NCI-H1417 (cell line): ENCODE measurements at places on chromosomes 3 and 15.

GRCh38 chr15:45611305-45611704 is 23.5 kb upstream of the SQOR start:
- DNase-seq, result no peak

DNA sequence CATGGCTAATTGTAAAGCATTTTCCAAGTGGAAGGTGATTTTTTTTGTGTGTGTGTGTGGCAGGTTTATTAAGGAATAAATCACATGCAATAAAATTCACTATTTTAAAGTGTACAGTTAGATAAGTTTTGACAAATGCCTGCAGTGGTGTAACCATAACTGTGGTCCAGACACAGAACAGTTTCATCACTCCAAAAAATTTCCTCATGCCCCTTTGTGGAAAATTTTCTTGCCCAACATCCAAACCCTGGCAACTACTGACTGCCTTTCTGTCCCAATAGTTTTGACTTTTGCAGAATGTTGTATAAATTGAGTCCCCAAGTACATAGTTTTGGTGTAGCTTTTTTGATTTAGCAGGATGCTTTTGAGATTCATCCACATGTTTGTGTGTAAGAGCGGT is 135.1 kb upstream of the KLHL25 start:
- DNase-seq, result no peak

DNA sequence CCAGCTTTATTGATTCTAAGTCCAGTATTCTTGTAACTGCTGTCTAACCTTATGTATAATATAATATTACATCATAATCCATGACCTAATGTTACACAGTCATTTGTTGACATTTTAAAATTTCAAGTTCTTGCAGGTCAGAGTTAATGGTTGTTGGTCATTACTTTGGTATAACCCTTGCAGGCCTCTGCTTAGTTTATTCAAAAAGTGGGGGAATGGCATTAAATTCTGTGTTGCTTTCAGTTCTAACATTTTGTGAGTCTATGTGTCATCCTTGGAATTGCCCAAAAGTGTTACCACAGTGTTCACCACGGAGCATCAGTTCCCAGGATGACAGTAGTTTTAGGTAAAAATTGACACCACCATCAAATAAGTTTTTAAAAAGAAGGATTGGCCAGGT is 174.8 kb upstream of the BCL6 start:
- DNase-seq, result no peak

GRCh38 chr15:90564051-90564450 is 34.3 kb downstream of the CRTC3 start:
- DNase-seq, result no peak

GRCh38 chr3:189954733-189955665 is 165.7 kb downstream of the P3H2 start:
- DNase-seq, result no peak

DNA sequence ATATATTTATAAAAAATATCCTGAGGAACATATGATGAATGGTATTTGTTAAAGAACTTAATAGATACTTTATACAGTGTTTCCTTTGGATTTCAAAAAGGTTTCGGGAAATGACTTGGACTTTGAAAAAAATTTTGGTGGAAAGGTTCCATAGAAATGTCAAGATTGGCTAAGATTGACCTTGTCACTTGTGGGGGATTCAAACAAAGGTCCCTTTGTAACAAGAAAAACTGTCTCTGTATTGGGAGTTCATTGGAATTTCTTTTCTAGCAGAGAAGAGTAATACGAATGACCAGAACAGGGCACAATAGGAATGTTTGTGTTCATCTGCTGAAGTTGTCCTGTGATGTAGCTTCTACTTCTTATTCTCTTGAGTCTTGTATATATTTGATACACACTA is 43.2 kb downstream of the ARHGEF26 start:
- no peak for DNase-seq

GRCh38 chr15:60787837-60788691 is 309.1 kb upstream of the ICE2 start:
- no peak for DNase-seq

GRCh38 chr3:71450162-71450561 is 133.4 kb downstream of the FOXP1 start:
- no peak for DNase-seq

GRCh38 chr3:172048599-172048998 is 9.2 kb downstream of the FNDC3B start:
- DNase-seq, result no peak

GRCh38 chr15:38625886-38626285 is 61.3 kb upstream of the RASGRP1 start:
- no peak for DNase-seq

DNA sequence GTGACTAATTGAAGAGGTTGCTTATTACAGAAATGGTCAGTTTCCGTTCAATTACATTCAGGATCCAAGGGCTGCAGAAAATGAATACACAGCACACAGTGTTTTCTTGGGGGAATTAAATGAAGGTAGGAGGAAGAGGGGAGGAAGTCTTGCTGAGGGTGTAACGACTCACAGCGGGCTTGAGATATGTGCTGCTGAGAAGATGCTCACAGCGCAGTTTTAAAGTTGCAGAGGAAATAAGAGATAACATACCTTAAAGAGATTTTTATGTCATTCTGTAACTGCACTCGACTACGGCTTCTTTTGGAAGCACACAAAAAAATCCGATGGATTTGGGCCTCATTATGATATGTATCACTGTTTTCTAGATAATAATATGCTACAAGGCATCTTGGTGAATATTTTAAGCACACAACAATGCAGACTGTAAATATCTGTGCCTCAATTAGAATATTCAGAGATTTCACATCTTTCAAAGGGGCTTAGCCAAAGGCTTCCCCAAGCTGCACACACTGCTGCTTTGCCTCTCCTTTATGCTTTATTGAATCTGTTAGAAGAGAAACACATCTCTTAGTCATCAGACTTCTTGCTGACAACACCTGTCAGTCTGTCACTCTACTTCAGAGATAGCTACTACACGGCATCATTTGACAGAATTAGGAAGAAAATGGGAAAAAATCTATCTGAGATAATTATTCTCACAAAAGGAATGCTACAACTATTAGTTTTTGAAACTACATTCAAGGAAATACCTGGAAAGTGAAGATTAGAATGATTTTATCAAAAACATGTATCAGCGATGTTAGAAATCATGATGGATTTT is 773.2 kb downstream of the OTOL1 start:
- no peak for DNase-seq

GRCh38 chr3:59531066-59531745 is 481.4 kb upstream of the CFAP20DC start:
- DNase-seq, result no peak

GRCh38 chr3:18529631-18530030 is 104.5 kb upstream of the SATB1 start:
- DNase-seq, result no peak

- peak; percentile 22 for DNase-seq
These were observed 80.5 kb upstream of the SLC24A5 start for GRCh38 chr15:48040166-48040817.

DNA sequence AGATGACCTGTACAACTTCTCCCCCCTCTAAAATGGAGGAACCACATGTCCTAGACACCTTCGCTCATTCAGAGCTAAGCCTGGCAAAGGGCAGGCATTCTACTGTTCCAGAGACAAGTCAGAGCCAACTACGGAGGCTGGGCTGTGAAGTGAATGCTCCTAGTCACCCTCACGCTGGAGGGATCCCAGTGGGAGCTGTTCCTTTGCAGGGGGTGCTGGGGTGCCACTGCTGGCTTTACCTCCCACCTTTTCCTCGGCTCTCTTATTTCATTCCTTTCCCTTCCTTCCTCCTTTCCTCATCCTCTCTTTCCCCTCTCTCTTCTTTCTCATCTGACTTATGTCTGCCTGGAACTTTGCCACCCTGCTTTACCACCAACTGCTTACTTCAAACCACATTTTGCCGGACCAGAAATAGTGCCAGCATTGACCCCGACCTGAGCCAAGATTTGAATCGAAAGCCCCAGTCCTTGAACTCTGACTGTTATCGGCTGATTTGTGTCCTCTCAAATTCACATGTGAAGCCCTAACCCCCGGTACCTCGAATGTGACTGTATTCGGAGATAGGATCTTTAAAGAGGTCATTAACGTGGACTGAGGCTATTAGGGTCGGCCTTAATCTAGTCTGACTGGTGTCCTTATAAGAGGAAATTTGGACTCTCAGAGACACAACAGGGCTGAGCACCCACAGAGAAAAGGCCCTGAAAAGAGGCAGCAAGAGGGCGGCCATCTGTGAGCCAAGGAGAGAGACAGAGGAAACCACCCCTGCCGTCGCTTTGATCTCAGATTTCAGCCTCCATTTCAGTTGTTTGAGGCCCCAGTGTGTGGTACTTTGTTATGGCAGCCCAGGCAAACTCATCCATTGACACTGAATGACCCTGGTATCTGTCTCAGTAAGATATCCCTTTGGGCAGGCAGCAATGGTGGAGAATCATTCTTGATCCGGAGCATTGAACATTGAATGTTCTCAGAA is 31.3 kb upstream of the TBC1D21 start:
- DNase-seq, result no peak

- DNase-seq, result no peak
These were observed 19.1 kb downstream of the HSPBAP1 start for GRCh38 chr3:122774564-122774963.

DNA sequence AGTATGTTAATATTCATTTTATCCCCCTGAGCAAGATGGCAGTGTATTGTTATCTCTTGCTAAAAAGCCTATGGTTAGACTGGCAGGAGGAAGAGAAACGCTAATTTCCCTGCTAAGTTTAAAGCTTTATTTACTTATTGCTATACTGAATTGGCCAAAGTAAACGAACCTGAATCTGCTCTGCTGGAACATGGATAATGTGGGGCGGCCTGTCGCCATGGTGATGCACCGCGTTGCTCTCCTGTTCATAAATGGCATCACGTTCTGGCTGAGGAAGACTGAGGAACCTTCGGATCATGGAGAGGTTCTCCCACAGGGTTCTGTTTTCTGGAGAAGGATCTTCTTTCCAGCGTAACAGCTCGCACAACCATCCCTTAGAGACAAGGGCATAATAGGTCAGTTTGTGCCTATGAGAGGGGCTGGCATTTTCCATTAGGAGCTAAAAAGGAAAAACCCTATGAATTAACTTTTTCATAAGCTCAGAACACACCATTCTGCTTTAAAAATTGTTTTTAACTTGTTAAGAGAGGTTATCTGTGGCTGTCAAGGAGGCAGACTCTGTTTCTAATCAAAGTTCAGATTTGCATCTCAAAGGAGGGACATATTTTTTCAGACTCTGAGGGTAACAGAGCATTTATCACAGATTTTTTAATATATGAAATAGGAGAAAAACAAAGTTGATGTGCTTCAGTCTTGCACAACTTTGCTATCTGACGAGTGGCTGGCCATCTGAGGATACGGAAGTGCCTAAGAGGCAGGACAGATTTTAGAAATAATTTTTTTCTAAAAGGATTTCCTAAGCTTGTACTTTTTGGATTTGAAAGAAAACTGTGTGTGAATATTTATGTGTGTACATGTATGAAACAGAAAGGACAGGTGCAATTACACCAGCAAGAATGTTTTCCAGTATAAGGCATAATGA is 73.1 kb downstream of the SATB1 start:
- DNase-seq, result peak; percentile 81

GRCh38 chr3:42339321-42339720 is 71.1 kb downstream of the LYZL4 start:
- DNase-seq, result no peak
